Uterine smooth muscle cell (primary cell): ENCODE measurements at places on chromosomes 3 and 15. TPM values are rescaled to one million over a fixed set of nuclear protein-coding genes. Genes with fewer than 3 reads are reported as not detected.

PAQR9 gene
- total RNA-seq = under 0.01 TPM in 1 of 2 replicates, not detected in the other

LDHAL6B gene
- total RNA-seq = under 0.01 TPM in 1 of 2 replicates, not detected in the other

LCTL gene
- total RNA-seq = 0.33 and 0.75 TPM in 2 replicates

SLC28A2 gene
- total RNA-seq = not detected in 2 replicates

ARNT2 gene
- 1.4 and 3.7 TPM in 2 replicates for total RNA-seq

DUOXA2 gene
- total RNA-seq = not detected in 2 replicates

AADACL2 gene
- total RNA-seq = not detected in 2 replicates

ISLR2 gene
- under 0.01 and 0.25 TPM in 2 replicates for total RNA-seq

DNAH1 gene
- total RNA-seq = 2.1 and 4.1 TPM in 2 replicates

MLF1 gene
- 10.2 and 11.2 TPM in 2 replicates for total RNA-seq

GPR27 gene
- 0.11 and 0.12 TPM in 2 replicates for total RNA-seq

CCR4 gene
- not detected in 2 replicates for total RNA-seq

RASGRP1 gene
- 0.12 and 0.22 TPM in 2 replicates for total RNA-seq

P2RY14 gene
- total RNA-seq = not detected in 2 replicates

NUTM1 gene
- total RNA-seq = not detected in 2 replicates
